LNCaP clone FGC (cell line): ENCODE measurements at places on chromosomes 12 and 14.

DNA sequence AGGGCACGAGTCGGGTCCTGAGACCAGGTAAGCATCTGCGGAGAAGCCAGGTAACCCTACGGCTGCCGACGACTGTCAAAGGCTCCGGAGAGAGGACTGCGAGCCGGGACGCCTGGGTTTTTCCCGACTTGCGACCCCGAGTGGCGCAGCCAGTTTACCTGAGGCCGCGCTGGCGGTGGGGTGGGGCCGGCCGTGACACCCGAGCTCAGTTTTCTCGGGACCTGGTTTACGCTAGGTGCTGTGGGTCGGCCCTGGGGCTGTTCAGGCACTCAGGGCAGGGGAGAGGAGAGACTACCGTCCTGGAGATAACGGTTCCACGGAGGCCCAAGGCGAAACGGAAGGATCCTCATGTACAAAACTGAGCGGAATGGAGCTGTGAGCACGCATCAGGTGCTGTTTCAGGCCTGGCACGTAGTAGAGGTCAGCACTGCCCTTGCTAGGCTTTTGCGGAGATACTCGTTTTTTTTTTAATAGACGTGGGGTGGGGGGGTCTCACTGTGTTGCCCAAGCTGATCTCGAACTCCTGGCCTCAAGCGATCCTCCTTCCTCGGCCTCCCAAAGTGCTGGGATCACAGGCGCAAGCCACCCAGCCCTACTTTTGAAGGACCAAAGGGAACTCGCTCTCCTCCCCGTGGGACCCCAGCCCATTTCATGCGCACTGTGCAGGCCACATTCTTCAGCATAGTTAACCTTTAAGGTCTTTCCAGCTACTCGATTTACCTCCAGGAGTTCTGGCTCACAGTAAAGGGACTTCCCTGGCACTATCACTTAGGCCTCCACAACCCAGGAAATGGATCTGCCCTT lies 471 bp downstream of the MTRFR start:
- DNase-seq: no peak

GRCh38 chr12:100293017-100293416 lies 26.0 kb downstream of the SCYL2 start:
- DNase-seq: no peak

- DNase-seq: no peak
Measured at GRCh38 chr14:68688872-68689371, 103.9 kb downstream of the ZFP36L1 start.

GRCh38 chr12:57604454-57604991 lies at the start of gene DTX3:
Gene DTX3, plus strand, starts transcription at chr12:57604824. Its CDS starts 1,694 bp downstream, at chr12:57606518.
- no peak for DNase-seq

DNA sequence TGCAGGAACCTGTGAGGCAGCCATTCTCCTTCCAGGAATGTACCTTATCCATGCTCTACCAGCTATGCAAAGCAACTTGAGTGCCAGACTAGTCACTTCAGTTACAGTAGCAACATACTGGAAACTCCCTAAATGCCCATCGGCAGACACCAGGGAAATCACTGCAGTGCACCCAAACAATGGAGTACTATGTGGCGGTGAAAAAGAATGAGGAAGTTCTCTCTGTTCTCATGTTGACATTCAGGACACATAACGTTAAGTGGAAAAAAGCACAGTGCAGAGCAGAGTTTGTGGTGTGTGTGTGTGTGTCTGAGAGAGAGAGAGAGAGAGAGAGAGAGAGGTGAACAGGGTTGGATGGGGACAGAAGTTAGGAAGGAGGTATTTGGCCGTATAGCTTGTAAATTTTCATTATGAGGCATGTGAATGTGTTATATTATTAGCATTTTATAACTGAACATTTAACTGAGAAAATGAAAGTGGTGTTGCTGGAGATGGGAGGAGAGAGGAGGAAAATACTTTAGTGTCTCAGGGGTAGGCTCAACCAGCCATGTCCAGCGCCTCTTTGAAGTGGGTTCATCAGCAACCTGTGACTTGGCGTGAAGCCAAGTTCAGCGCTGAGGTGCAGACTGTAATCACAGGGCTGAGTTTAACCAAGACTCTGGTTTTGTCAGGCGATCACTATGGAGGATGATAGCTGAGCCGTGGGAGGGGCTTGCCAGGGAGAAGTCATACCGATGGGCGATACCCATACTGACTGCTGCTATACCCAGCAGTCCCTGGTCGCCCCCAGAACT lies 17.3 kb downstream of the TNFAIP2 start:
- no peak for DNase-seq

GRCh38 chr14:33647385-33647786 lies 303.5 kb downstream of the EGLN3 start:
- DNase-seq: no peak

DNA sequence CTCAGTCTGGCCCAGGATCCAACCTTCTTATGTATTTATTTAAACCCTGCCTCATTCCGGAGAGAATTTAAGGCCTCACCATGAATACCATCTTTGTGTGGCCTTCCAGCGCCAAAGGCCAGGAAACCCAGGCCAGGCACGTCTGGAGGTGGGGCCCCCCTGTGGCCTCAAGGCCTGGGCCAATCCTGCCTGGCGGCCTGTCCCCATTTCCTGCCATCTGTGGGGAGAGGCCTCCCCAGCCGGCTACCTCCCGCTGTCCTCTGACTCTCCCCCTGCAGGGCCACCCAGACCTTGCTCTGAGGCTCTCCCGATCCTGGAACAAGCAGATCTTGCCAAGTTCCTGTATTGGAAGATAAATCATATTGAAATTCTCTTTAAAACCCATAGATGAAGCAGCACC lies 37.4 kb upstream of the MEG3 start:
- DNase-seq: no peak

- no peak for DNase-seq
Measured at GRCh38 chr12:25811656-25812126, 146.8 kb upstream of the RASSF8 start.

GRCh38 chr12:109557805-109558204 lies 15.5 kb downstream of the MMAB start:
- DNase-seq: no peak

- DNase-seq: no peak
Measured at GRCh38 chr12:10073261-10073660, 25.5 kb downstream of the CLEC1A start.

DNA sequence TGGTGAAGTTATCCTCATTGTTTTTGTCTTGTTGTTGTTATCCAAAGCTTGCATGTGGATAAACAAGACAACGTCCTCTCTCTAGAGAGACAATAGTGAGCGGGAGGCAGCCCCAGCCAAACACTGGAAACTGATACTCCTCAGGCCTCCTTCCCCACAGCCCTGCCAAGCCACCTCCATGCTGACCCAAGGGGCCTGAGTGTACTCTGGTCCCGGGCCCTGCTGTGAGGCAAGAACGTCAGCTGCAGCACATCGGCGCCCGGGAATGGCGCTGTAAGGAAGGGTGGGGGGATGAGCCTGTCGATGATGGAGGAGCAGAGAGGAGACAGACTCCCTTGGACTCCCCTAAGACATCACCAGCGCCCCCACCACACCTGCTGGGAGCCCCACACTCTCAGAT lies 83.6 kb downstream of the ANO2 start:
- DNase-seq: no peak

DNA sequence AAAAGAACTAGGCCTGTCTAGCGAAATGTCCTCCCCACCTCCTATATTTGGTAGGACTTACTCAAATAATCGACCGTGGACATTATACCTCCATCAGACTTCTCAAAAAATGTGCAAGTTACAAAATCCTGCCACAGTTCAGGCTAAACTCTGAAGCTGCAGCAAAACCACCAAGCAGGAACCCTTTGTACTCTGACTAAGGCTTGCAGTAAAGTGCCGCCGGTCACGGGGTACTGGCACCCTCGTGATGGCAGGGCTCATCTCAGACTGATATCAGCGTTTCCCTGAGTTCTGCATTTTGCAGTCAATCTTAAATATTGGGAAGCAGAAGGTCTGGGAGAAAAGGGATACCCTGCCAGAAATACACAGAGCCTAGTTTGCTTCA lies 17.1 kb downstream of the SLC11A2 start:
- DNase-seq: no peak

- DNase-seq: no peak
Measured at GRCh38 chr14:75952489-75952888, 29.3 kb downstream of the TGFB3 start.

GRCh38 chr12:41287500-41288141 lies 99.5 kb downstream of the PDZRN4 start:
- DNase-seq: no peak

DNA sequence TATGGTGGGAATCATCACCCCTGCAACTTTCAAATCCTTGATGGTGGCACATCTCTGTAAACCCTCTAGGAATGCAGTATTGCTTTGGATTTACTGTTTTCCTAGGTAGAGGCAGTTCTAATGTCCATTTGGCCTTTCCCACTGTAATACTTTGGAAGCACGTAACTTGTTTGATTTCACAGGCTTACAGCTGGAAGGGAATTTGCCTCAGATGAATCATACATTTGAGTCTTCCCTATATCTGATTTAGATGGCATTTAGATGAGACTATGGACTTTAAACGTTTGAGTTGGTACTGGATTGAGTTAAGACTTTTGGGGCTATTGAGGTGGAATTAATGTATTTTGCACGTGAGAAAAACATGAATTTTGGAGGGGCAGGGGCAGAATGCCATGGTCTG lies 35.9 kb downstream of the DAAM1 start:
- DNase-seq: no peak

- DNase-seq: peak; percentile 33
Measured at GRCh38 chr12:102300824-102301461, 103.3 kb upstream of the PMCH start.

GRCh38 chr12:14913381-14913781 lies 25.0 kb downstream of the ERP27 start:
- DNase-seq: no peak

DNA sequence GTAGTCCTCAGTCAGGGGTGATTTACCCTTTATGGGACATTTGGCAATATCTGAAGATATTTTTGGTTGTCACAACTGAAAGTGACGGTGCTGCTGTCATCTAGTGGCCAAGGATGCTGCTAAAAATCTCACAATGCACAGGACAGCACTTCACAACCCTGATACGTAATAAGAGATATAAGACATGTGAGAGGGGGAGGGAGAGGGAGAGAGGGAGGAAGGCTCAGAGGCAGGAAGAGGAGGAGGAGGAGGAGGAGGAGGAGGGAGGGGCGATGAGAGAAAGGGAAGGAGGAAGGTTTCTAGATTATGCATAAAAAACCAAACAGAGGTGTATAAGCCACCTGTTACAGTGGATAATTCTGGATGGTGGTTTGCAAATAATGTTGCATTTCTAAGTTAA lies 14.3 kb downstream of the MYL2 start:
- DNase-seq: no peak

DNA sequence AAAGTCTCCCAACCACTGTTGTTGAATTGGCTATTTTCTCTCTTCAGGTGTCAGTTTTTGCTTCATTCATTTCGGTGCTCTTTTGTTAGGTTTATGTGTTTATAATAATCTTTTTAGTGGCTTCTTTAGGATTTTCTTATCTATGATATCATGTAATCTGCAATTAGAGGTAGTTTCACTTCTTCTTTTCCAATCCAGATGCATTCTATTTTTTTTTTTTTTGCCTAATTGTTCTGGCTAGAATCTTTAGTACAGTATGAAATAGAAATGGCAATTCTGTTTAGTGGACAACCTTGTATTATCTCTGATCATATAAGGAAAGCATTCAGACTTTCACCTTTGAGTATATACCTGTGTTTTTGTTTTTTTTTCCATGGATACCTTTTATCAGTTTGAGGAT lies 17.4 kb downstream of the CNOT2 start:
- DNase-seq: no peak

DNA sequence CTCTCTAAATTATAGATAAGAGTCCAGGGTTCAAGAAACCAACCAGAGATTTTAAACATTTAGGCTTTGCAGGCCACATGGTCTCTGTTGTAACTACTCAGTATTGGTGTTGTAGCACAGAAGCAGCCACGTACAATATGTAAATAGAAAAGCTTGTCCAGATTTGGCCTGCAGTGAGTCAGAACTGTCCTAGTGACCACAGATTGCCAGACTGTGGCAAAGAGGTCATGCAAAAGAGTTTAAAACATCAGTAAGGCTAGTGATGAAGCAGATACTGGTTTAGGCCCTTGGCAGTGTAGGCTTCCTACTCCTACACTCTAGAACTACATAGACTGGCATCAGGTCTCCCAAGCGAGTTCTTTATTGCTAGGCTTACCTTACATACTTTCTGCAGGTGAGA lies 117.6 kb upstream of the GARIN6 start:
- no peak for DNase-seq

GRCh38 chr12:58804749-58805148 lies 115.6 kb downstream of the LRIG3 start:
- DNase-seq: no peak

DNA sequence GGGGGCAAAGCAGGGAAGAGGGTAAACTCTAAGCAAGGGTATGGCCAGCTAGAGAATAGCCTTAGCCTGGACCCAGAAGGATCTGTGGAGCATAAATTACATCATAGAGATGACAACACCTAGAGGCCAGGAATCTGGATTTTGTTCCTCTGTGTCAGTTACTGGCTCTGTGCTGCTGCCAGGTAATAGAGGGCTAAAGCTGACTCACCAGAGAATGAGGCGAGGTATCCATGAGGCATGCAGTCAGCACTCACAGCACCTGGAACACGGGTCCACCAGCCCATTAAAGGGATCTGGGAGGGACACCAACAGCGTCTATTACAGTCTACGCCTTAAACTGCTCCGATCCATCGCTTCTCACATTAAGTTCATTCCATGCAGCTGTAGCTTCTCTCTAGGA lies 74.9 kb upstream of the CMKLR1 start:
- no peak for DNase-seq

DNA sequence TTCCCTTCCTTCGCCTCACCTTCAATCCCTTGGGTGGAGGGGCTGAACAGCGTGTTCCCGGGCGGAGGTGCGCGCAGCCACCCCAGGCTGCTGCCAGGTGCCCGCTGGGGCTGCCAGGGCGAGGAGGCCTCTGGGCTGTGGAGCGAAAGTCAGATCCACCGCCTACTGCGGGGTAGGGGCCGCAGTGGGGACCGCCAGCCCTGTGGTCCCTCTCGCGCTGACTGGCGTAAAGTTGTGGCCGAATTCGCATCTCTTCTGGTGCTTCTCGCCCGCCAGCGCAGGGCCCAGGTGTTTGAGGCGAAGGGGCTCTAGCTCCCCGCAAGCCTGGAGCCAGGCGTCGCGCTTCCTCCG lies 6.9 kb upstream of the HOXC4 start:
- no peak for DNase-seq

DNA sequence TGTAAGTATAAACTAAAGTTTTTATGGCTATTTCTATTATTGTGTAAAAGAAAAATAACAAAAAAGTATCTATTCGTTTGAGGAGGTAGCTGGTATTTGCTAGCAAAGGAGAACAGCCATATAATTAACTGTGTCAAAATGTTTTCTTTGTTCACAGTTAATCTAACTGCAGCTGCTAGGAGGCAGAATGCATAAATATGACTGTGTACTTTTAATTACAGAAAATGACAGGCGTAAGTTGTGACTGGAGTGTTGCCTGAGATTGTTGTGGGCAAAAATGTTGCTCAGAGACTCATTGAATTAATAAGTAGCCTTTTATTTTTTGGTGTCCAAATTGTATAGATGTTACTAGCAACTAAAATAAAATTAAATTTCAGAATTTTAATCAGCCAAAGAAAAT lies 33.5 kb downstream of the PTPRO start:
- no peak for DNase-seq

GRCh38 chr14:81855007-81855406 lies 321.4 kb upstream of the SEL1L start:
- no peak for DNase-seq

GRCh38 chr12:57732726-57733593 lies 5.6 kb downstream of the AGAP2 start:
- no peak for DNase-seq
